ENCODE measurements at places on chromosomes 2 and 18.

DNA sequence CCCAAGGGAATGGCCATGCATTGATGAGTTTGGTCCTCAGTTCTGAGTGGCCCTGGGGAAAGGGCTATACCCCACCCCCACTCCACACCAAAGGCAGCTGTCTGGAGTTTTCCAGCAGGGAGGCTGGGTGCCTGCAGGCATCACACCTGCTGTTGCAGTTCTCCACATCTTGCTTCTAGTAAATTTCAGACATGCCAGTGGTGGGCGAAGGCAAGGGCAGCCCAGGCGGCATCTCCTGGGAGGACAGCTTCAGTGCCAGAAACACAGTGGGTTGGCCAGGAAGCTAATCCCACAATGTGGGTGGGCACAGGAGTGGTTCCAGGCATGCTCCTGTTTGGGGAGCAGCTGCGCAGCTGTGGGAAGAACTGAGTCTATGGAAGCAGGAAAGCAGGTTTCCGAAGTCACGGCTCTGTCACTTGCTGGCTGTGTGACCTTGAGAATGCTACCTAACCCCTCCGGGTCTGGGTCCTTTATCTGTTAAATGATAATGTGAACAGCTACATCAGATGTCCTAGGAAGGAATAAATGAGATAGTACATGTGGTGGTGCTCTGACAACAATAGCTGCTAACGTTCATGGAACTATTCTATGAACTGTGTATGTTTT, 84.6 kb upstream of the SPTBN1 start:
- DNase-seq, result no peak

DNA sequence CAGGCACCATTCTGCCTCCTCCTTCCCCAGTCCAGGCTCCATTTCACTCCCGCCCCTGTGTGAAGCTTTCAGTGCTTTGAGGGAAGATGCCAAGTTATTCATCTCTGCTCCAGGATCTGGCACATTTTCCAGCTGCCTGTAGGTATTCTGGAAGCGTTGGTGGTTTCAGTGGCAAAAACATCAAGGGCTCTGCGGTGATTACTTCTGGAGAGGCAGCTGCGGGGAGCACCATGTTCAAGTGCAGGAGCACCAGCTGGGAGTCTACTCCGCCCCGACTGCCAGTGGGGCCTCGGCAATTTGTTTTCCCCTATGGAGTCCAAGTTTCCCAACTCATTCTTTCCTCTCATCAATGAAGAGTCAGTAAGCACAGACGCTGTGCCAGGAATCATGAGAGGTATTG, 211.7 kb downstream of the CLIP4 start:
- no peak for DNase-seq

DNA sequence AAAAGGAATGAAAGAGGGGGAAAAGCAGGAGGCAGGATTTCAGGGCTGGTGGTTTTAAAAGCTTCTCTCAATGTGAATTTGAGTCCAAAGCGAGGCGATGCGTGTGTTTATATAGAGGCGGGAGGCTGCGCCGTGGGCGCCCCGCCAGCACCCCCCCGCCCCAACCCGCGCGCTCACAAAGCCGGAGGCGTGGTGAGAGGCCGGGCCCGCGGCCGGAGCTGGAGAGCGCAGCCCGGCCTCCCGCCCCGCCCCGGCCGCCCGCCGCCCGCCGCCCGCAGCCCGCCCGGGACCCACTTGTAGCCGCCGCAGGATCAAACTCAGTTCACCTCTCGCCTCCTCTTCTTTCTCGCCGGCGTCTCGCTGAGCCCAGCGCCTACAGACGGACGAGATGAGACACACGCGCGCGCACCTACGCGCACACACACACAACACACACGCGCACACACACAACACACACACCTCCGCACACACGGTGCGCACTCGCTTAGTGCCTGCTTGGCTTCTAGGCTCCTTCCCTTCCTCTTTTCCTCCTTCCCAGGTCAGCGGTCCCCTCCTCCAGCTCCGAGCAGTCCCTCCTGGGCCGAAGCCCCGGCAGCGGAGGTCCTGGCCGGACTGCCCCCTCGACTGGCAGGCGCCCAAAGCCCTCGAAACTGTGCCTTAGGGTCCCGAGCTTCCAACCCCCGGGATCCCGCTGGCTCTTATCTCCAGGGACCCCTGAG, 1.3 kb upstream of the CYP26B1 start:
- no peak for DNase-seq

GRCh38 chr2:126901459-126901858, 2.8 kb downstream of the TEX51 start:
- DNase-seq, result no peak

- no peak for DNase-seq
These were observed 11.5 kb downstream of the CD226 start for GRCh38 chr18:69936191-69936558.

DNA sequence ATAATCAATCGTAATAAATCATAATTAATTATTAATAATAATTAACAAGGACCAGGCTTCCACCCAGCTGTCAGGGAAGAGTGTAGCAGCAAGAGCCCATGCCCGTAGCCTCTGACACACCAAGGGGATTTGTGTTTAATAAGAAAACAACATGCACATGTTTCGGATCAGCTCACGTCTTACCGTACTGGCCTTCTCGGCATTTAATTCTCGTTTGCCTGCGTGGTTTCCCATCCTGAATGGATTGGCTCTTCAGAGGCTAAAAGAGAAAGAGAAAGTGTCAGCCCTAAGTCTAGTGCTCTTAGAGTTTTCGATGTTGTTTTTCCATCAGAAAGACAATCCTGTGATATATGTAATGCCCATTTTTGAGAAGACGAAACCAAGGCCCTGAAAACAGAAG, 27.6 kb downstream of the MBP start:
- no peak for DNase-seq

DNA sequence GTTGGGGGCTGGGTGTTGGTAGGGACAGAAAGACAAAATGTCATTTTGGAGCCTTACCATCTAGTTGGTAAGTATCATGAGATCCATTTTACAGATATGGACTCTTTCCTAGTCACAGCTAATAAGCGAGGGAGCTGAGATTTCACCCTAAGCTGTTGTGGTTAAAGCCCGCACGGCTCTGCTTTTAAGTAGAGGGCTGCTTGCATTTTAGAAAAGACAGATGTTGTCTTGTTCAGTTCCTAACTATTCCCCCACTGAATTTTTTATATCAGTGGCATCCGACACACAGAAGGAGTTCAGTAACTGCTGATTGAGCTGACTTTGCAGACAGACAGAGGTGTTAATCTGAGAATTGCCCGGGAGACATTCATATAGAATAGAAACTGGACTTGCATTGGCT, 3.7 kb downstream of the QPCT start:
- DNase-seq, result no peak

Data from activated T-helper 9 cell treated with anti-CD3 and anti-CD28 coated beads, Interleukin-2, amount 50 U/mL, for 16 hours (primary cell).